ENCODE measurements at places on chromosomes 12 and 14.

GRCh38 chr14:50085570-50086320, 30.6 kb downstream of the VCPKMT start:
- no peak for DNase-seq

DNA sequence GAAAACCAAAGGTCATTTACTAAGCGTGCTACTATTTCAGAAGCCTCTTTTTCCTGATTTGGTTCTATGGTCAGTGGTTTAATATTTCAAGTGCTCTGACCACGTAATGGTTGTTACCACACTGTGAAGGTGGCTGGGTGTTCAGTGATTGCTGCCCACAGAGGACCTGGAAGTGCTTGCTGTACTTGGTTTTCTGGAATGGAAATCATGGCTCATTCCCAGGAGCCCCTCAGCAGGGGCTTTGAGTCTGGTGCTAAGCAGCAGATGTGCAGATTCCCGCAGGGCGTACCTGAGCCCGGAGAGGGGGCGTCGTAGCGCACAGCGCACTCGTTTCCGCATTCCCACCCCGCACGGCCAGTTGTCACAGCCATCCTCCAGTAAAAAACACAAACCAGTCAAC, 50.5 kb downstream of the TRAF3 start:
- DNase-seq = no peak

- DNase-seq = no peak
Measured at GRCh38 chr12:100326208-100326607, 30.7 kb upstream of the SLC17A8 start.

DNA sequence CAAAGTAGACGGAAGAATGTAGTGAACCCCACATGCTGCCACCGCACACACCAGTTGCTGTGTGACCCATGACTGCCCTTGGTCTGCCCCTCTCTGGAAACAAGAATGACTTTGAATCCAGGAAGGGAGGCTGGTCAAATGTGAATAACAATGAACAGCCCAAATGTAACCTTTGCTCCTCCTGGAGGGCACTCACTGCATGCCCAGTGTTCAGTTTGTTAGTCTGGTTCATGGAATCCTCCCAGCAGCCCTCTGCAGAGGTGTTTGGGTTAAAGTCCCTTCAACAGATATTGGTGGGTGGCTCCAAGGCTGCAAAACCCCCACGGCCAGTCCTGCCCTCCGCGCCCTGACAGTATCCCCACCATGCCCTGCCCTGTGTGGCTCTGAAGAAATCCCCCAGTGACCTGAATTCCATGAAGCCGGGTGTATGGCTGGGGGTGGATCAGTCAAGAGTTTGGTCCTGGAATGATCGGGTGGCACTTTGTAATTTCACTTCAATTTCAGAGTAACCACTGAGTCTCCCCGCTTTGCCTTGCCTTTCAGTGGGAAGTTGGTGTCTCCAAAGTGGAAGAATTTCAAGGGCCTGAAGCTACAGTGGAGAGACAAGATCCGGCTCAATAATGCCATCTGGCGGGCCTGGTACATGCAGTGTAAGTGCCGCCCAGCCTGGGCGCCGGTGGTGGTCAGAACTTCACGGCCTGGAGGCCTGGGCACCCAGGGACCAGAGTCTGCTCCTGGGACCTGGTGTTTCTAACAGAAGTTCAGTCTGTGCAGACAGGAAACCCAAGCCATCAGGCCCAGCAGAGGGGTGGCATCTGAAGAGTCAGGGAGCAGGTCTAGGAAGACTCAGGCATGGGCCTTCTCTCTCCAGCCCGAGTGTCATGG, 47.1 kb downstream of the IL31 start:
- no peak for DNase-seq

GRCh38 chr12:6355491-6356373, 13.9 kb upstream of the TNFRSF1A start:
- DNase-seq = no peak

DNA sequence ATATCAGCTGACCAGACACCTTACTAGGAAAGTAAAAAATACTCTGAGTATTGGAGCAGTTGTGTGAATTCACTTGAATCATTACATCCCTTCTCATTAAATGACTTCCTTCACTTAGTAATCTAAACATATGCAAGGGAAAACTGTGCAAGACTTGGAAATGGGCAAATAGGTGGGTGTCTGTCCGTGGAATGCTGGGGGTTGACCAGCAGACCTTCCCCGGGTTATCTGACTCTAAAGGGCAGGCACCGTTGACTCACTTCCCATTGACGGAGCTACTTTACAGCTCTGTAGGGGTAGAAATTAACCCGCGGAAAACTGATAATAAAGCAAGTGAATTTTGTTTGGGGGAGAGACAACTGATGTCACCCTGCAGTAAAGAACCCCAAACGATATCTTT, 199.3 kb downstream of the TTC7B start:
- no peak for DNase-seq

- peak; percentile 9 for DNase-seq
Measured at GRCh38 chr12:66929121-66929520, 250.2 kb upstream of the GRIP1 start.

GRCh38 chr12:108561852-108562347, 496 bp upstream of the ISCU start:
- DNase-seq = no peak

DNA sequence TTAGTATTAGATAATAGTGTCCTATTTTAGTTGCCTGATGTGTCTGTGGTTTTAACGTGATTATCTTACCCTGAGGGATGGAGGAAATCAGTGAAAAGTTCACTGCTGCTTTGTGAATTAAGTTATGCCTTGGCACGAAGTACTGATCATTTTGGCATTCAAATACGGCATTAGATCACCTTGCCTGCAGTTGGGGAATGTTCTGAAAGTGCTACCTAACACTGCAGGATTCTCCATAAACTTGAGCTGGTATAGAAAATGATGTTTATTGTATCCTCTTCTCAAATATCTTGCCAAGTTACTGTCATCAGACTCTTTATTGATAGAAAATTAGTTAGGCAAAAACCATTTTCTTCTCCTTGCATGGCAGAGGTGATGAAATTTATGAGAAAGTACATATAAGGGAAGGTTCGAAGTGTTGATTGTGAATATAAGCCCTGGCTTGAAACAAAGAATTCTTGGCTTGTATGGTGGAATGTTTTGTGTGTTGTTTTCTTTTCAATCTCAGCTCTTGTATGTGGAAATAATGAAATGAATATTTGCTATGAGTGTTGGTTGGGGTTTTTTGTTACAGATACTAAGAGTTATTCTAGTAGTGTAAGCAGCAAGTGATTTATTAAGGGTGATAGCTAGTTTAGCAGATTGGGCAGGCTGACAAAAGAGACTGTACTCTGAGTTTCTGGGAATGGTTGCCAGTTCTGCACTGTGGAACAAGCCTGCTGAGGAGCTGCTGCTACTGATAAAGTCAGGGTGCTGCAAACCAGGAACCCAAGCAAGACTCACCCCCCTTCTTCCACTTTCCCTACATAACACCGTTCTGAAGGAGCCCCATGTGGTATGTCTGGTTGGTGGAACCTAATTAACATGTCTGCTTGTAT, 448.3 kb downstream of the PCNX1 start:
- DNase-seq = no peak

DNA sequence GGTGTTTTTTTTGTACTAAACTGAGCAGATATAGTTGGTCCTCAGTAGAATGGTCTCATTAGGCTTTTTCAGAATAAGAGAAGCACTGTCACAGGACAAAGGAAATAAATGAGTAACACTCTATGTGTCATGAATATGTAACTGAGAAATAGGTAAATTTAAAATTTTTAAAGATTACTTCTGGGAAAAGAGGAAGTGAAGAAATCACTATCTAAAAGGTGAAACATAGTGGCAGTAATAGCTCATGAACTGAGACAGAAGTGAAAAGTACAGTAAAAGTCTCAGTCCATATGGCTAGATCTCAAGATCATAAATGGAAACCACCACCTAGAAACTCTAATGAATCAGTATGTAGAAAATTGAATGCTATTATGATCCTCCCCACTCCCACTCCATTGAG, 89.3 kb upstream of the TTC7B start:
- DNase-seq = no peak

GRCh38 chr12:67704071-67704470, 55.5 kb downstream of the DYRK2 start:
- DNase-seq = no peak

DNA sequence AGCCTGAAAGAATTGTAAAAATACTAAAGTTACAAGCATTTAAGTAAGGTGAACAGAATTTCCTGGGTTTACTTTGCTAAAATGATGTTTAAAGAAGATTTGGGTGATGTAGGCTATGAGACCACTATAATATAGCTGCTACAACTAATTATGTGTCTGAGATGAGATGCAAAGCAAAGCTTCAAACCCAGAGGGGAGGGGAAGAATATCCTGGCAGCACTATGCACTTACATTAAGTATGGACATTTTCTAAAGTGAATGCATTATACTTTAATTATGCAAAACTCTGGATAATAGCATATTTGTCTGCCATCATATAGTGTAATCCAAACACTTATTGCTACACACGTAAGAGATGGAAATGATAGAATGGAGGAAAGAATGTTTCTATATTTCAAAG, 1003.7 kb downstream of the GALC start:
- no peak for DNase-seq

DNA sequence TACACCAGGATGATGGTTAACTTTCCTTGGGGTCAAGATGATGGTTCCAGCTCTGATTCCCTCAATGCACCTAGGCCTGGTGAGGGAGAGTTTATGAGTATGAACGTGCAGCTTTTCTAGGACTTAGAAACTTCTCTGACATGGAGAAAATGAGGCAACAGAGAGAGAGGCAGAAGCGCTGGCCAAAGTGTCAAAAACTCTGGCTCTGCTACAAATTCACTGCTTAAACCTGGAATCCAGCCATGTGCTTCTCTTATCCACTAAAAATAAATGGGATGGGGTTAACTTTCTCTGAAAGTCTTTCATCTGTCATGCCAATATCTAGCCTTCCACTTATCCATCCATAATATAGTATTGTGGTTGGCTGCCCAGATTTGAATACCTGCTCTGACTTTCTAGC, 568.7 kb downstream of the MED13L start:
- no peak for DNase-seq

- DNase-seq = no peak
Measured at GRCh38 chr12:71011261-71011660, 90.7 kb upstream of the PTPRR start.

DNA sequence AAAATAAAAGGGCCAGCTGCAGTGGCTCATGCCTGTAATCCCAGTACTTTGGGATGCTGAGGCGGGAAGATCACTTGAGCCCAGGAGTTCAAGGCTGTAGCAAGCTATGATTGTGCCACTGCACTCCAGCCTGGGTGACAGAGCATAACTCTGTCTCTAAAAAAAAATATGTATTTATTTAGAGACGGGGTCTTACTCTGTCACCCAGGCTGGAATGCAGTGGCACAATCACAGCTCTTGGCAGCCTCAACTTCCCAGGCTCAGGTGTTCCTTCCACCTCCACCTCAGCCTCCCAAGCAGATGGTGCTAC, 179.3 kb upstream of the ATF7IP start:
- no peak for DNase-seq

- DNase-seq = no peak
Measured at GRCh38 chr14:101600336-101600890, 39.1 kb downstream of the DIO3 start.

GRCh38 chr14:21379338-21379737, 4.5 kb downstream of the SUPT16H start:
- DNase-seq = no peak

DNA sequence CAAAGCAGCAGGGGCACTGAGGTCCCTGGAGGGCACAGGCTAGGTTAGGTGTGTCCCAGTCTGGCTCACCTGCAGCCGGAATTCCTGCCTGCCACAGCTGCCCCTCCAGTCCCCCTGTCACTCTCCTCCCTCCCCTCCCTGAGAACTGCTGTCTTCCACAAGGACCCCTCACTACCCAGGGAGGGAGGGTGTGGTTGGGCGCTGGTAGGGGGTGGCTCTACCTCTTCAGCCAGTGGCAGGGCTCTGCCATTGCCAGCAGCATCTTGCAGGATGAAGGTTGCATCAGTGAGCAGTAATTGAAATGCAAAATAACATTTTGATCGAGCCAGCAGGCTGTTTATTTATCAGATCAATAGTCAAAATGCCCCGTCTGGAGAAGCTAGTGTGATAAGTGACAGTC, 45.7 kb downstream of the ESRRB start:
- no peak for DNase-seq

- DNase-seq = no peak
Measured at GRCh38 chr12:62129291-62129690, 130.9 kb upstream of the USP15 start.

- DNase-seq = no peak
Measured at GRCh38 chr12:52993558-52993869, 12.7 kb upstream of the EIF4B start.

GRCh38 chr12:81257947-81258551, 180.2 kb downstream of the ACSS3 start:
- no peak for DNase-seq

GRCh38 chr12:108855284-108856169, 1.9 kb downstream of the SSH1 start:
- no peak for DNase-seq

GRCh38 chr12:105992849-105993740, 145.7 kb downstream of the NUAK1 start:
- no peak for DNase-seq

- DNase-seq = no peak
Measured at GRCh38 chr12:104508752-104509446, 52.2 kb downstream of the CHST11 start.

DNA sequence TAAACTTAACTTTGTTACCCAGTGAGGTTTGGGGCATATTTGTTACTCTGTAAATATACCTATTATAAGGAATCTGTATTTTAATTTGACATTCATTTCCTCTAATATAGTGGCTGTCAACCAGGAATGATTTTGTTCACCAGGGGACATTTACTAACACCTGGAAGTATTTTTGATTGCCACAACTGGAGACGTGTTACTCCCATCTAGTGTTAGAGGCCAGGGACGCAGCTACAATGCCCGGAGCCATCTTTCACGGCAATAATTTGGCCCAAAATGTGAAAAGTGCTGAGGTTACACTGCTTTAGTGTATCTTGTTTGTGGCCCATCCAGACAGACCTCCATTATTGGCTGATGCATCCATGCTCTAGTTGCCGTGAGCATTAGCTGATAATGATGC, 881.3 kb upstream of the ATXN7L3B start:
- no peak for DNase-seq

DNA sequence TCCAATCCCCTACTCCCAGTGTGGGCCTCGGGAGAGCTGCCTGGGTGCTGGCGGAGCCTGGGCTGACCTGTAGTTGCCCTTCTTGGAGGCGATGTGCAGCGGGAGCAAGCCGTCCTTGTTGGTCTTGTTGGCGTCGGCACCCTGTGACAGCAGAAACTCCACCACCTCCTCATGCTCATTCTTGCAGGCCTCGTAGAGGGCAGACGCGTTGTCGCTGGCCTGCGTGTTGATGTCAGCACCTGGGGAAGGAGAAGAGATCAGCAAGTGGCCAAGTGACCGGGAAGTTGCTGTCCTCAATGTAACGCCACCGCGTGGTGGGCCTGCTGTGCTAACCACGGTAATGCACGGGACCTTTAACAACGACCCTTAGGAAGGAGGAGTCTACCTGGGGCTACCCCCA, 20.1 kb downstream of the FAM181A start:
- no peak for DNase-seq

GRCh38 chr12:12357719-12358461, 1.0 kb downstream of the BORCS5 start:
- no peak for DNase-seq

Measured in stimulated activated CD4-positive, alpha-beta T cell treated with anti-CD3 and anti-CD28 coated beads, TNF-alpha, amount 100 ng/mL, for 24 hours (primary cell).